Stimulated activated CD4-positive, alpha-beta T cell treated with anti-CD3 and anti-CD28 coated beads, Interleukin-2, amount 100 ng/mL, for 4 hours (primary cell): ENCODE measurements at places on chromosomes 3 and 15.
A peak's percentile ranks its signal among the peaks of the same experiment; 100 is the strongest.

GRCh38 chr3:133745108-133745507, 1.1 kb upstream of the TF start:
- no peak for DNase-seq

- DNase-seq: no peak
Observed at GRCh38 chr3:20023623-20024405, 11.8 kb upstream of the PP2D1 start.

DNA sequence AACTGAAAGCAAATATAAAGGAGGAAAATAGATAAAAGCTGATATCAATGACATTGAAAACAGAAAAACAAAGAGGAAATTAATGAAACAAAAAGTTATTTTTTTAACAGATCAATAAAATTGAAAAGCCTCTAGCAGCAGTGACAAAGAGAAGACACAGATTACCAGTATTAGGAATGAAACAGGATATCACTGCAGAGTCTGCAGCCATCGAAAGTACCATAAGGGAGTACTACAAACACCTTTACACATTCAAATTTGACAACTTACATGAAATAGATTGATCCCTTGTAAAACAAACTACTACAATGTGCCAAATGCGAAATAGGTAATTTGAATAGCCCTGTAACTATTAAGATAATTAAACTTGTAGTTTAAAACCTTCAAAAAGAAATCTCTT, 24.9 kb upstream of the DHX36 start:
- no peak for DNase-seq

GRCh38 chr3:36941162-36941561, 3.7 kb downstream of the TRANK1 start:
- no peak for DNase-seq

GRCh38 chr15:70463453-70463834, 299.9 kb downstream of the UACA start:
- no peak for DNase-seq

- DNase-seq: no peak
Observed at GRCh38 chr3:139044366-139045210, at the start of gene PRR23C. Gene PRR23C, minus strand, starts transcription at chr3:139044892. Its CDS starts 272 bp downstream, at chr3:139044620.

DNA sequence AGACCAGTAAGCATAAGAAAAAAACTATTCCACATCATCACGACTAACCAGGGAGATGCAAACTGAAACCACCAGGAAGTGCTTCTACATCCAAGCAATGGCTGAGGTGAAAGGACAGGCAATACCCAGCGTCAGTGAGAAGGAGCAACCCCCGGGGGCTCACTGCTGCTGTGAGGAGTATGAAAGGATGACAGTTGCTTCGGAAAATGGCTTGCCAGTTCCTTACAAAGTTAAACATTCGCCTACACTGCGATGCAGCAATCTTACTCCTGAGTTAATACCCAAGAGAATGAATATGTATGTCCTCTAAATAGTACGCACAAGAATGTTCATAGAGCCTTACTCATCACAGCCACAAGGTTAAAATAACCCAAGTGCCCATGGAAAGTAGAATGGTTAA, 13.3 kb upstream of the PLXNA1 start:
- no peak for DNase-seq

- DNase-seq: no peak
Observed at GRCh38 chr3:136914739-136915138, 43.0 kb upstream of the IL20RB start.

GRCh38 chr3:196506687-196507086, 3.1 kb upstream of the RNF168 start:
- no peak for DNase-seq

DNA sequence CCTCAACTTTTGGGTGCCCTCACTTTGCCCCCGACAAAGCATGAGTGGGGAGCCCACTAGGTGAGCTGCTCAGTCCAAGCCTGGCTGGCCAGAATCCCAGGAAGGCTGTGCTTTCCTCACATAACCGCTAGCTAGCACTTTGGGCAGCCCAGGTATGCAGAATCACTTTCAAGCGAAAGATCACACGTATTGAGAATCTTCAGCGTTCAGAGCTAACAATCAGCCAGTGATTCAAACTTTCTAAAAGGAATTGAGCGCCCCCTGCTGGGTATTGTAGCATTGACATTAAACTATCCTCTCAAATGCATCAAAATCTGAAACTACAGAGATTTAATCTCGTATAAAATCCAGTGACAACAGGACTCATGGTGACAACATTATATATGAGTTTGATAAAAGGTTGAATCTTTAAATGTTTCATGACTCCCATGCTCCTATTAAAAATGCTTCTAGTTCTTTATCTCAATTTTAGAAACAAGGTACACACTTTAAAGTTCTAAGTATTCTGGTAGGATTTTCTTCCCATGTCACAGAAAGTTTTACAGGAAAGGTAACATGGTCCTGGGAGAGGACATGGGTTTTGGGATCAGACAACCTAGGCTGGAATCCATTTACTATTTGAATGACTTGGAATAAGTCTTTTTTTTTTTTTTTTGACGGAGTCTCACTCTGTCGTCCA, 11.8 kb downstream of the ANAPC13 start:
- peak; percentile 63 for DNase-seq
